ENCODE measurements at places on chromosomes 5 and 9.

DNA sequence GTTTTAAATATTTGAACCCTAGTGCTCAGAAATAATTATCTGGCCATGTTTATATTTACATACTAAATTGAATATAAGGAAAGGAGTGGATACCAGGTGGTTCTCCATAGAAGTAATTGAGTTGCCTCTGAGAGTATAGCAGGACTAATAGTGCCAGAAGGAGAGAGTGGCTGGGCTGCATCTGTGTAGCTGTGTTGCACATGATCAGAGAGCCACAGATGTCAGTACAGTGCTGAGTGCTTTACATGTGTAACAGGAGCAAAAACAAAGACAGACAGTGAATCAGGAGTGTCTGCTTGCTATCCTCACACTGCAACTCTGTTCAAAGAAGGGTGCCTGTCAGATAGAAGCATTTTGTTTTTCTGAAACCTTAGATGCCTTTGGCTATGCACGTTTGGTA is 353.9 kb upstream of the PAPPA start:
- DNase-seq = no peak

GRCh38 chr9:82057805-82058204 is 69.2 kb downstream of the SPATA31D1 start:
- DNase-seq = no peak

DNA sequence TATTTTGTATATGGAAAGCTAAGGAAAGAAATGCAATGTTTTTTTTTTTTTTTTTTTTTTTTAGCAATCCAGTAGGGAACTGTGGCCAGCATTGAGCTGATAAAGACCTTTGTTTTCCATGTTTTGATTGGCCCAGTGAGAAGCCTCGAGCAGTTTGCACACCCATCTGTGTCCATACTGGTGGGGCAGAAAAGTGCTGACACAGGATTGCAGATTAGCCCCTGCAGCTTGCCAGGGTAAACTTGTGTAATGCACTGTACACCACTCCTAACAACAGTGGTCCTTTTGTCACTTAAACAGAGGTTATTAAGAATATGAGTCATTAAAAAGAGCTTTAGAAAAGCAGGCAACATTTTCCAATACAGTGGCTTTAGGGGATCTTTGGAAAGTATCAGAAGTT is 132.8 kb upstream of the CDKN2B start:
- DNase-seq = no peak

DNA sequence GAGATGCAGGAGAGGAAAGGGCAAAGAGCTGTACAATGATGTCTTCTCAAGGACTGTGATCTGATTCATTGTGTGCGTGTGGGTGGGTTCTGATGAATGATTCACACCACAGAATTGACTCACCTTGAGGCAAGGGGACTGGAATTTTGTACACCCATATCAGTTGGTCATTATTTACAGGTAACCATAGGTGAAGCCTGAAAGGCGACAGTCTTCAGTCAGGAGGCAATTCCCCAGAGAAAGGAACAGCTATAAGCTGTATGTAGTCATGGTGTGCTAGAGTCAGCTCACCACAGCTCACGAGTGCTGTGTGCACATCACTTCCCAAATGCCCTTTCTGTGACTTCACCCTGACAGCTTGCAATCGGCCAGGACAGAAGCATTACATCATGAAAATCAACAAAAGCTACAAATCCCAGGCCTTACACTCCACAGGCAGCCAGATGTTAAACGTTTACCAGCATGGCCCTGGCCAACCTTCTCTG is 87.6 kb upstream of the RPS23 start:
- DNase-seq = no peak

DNA sequence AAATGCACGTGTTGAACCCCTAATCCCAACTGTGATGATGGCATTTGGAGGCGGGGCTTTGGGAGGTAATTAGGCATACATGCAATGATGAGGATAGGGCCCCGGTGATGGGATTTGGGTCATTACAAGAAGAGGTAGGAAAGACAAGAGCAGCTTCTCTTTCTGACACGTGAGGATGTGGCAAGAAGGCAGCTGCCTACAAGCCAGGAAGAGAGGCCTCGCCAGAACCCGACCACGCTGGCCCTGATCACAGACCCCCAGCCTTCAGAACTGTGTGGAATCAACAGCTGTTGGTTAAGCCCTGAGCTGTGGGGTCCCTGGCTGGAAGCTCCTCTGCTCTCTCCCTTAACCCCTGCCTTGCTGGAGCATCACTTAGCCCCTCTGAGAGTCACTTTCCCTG is 57.5 kb downstream of the COL23A1 start:
- DNase-seq = peak; percentile 47

GRCh38 chr9:109320331-109320741 is 523 bp downstream of the EPB41L4B start:
- no peak for DNase-seq

GRCh38 chr5:10645671-10646070 is 81.8 kb downstream of the ANKRD33B start:
- no peak for DNase-seq

DNA sequence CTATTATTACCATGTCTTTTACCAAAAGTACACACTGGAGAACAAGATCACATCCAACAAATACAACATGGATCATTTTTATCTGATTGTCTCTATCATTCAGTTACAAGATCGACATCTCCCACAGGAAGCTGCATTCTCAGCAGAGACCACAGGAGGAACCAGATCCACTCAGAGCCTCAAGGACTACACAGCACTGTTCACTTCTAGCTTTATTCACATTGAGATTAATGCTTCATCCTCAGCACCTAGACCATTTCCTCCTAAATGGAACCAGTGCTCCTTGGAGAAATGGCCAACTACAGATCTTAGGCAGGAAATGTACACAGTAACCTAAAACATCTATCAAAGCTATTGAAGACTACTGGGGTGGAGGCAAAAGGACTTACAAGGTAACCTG is 13.3 kb upstream of the C5orf15 start:
- no peak for DNase-seq

DNA sequence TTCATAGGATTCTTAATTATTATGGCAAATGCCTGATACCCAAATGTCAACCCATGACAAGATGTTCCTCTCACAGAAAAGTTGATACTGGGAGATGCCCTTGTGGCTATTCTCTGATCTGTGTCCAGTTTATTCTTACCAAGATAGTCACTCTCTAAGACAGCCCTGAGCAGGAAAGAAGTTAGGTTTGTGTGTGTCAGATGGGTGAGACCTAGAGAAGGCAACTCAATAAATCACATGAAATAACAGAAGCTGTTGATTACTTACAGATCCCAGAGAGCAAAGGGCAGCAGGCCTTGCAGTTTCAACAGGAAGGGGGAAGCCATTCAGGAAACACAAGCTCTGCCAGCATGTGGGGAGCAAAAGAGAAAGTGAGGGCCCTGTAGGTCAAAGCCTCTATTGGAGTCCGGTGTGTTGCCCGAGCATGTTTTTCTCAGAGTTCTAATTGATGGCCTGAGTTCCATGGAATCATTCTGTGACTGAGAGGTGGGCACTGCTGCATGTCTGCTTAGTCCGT is 1193.7 kb upstream of the CDH18 start:
- DNase-seq = no peak

- no peak for DNase-seq
These were observed 11.4 kb downstream of the TTC1 start for GRCh38 chr5:160020266-160020770.

DNA sequence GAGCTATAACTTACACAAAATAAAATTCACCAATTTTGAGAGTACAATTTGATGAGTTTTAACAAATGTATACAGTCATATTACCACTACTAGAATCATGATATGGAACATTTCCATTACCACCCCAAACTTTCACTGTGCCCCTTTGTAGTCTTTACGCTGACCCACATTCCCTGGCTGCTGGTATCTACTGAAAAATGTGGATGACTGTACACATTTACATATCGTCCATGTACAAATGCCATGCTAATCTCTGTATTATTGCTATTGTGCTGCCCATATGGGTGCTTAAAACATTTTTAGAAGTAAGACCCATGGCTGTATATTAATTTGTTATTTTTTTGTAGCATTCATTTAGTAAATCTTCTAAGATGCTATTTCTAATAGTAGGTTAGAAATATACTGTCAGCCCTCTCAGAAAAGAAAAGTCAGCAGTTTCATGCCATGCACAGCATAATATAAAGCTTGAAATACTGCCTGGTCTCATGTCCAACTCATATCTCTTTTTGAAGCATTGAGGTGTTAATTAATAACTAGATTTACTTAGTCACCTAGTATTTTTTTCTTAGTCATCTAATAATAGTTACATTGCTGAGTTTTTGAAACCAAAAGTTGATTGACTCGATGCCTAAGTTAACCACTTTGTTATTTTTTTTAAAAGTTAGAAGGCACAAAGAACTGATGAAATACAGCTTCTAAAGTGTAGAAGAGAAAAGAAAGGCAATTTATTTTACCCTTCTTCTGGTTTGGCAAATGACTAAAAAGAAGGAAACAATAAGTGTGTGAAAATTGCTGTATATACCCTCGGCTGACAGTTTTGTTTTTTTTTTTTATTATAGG is 188.3 kb upstream of the MEF2C start:
- DNase-seq = no peak

DNA sequence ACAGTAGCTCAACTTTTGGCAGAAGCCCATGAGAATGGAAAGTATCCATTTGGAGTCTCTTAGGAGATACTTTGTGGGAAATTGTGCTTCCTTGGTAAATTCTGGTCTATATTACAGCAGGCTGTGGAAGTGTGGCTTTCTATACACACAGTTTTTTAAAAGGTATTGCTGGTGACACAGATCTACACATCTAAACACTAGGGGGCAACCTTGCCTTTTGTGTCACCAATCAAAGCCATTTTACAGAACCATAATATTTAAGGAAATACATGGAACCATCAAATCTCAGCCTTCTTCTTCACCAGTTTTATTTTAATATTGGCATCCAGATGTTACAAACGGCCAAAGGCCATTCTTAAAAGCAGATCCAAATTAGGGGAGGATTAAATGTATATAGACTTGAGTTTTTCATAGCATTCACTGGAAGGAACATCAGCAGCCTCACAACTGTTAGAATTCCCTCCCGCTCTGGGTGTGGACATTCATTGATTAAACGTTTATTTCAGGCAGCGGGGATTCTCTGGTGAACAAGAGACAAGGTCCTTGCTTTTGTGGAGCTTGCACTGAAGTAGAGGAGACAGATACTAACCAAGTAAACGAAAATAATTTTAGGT is 132.4 kb upstream of the EPB41L4A start:
- no peak for DNase-seq

GRCh38 chr5:93476251-93476742 is 104.7 kb downstream of the NR2F1-AS1 start:
- DNase-seq = no peak

DNA sequence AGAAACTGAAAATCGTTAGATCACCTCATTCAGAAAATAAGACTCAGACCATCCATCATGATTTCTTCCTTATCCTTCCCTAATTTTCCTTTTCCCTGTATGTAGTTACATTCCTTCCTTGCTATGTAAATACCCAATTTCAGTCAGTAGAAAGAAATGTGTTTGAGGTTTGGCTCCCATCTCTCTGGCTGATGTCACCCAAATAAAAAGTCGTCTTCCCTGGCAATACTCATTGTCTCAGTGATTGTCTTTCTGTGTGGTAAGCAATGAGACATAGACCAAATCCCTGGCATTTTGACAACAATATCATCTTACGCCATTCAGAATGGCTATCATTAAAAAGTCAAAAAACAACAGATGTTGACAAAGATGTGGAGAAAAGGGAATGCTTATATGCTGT is 303.9 kb upstream of the EDIL3 start:
- no peak for DNase-seq

- no peak for DNase-seq
These were observed 111.8 kb downstream of the NIPBL start for GRCh38 chr5:36988396-36988795.

DNA sequence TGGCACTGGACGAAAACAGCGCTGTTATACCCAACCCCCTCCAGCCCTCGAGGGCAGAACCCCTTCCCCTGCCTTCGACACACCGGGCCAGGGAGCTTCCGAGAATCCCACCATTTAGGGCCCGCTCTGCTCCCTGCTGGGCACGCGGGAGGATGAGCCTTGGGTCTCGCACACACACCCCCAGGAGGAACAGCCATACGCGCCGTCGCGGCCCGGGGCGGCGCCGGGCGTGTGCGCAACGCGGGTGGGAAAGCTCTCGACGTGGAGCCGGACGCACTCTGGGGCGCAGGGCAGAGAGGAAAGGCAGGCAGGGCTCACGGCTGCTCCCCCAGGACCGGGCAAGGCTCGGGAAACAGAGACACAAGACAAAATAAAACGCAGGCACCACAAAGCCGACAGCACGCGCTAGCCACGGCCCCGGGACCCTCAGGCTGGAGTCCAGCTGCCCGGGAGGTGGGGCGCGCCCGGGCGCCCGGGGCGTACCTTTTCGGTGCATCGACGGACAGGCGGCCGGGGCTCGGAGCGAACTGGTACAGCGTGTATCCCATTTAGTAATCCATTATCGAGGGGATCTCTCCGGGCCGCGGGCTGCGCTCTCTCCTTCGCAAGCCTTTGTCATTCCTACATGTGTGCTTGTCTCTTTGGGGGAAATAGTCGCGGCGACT is 789 bp downstream of the SEMA6A start:
- no peak for DNase-seq

GRCh38 chr9:70479880-70480291 is 65.4 kb upstream of the KLF9 start:
- DNase-seq = no peak

DNA sequence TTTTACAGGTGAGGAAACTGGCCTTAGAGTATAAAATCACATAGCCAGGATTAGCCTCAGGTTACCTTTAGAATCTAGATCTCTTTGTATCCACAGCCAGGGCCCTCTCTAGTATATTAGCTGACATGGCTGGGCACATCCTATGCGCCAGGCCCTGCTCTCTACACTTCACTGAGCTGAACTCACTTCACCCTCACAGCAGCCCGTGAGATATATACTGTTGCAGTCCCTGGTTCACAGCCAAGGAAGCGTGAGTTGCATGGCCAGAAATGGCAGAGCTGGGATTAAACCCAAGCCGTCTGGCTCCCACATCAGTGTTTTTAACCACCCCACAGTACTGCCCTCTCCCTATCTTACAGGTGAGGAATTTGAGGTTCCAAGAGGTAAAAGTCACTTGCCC is 58.4 kb downstream of the DAB2IP start:
- no peak for DNase-seq

- no peak for DNase-seq
These were observed 19.1 kb upstream of the SLC31A2 start for GRCh38 chr9:113131689-113132151.

GRCh38 chr5:118139361-118139760 is 849.0 kb downstream of the DTWD2 start:
- DNase-seq = no peak

DNA sequence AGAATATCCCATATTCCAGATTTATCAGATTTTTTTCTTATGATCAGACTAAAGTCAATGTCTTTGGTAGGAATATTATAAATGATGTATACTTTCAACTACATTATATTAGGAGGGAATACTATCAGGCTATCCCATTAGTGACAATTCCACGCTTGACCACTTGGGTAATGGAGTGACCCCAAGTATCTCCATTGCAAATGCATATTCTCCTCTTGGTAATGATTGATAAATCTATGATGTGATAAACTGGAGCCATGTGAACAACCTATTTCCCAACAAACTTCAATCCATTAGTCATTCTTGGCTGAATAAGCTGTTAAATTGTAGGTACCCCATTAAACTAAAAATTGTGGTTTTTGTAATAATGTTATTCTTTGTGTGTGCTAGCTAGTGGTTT is 12.2 kb upstream of the MPDZ start:
- no peak for DNase-seq

Measured in RWPE2 (cell line).